ENCODE measurements at places on chromosomes 2 and 18.

- DNase-seq, result no peak
Observed at GRCh38 chr2:140351692-140352091, 1571.5 kb upstream of the NXPH2 start.

- no peak for DNase-seq
Observed at GRCh38 chr2:226362980-226363379, 436.6 kb downstream of the IRS1 start.

DNA sequence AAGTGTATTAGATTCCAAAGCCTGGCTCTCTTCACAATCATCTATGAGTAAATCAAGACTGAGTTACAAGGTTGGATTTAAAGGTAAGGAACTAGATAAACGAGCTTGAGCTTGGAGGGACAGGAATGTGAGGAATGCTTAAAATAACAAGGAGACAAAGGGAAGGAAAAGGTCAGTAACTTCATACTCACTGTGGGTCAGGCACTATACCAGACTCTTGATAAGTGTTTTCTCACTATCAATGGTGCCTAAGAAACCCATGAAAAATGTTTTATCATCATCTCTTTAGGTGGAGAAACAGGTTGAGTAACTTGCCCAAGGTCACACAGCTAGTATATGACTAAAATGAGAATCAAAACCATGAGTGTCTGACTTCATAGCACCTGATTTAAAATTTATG, 212.1 kb downstream of the CDH2 start:
- no peak for DNase-seq

- no peak for DNase-seq
Observed at GRCh38 chr2:43759195-43759594, 14.6 kb upstream of the DYNC2LI1 start.

DNA sequence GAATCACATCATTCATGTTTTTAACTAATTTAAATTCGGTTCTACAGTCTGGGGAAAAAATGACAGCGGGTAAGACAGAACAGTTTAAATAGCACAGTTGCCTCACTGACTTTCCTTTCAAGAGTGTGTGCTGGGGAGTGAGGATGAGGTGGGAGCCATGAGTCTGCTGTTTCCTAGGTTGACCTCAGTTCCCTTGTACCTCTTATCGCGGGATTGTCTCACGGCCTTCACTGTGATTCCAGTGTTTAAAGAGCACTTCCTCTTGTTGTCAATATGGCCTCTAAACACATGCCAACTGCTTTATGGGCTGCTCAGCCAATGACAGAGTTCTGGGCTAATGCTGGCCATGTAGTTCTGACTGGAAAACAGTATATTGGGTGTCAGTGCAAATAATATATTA, 41.6 kb upstream of the ALMS1 start:
- DNase-seq, result no peak

- peak; percentile 36 for DNase-seq
Observed at GRCh38 chr2:152062125-152063091, 36.4 kb downstream of the CACNB4 start.

- DNase-seq, result no peak
Observed at GRCh38 chr2:75949385-75950030, 238.8 kb upstream of the GCFC2 start.

GRCh38 chr2:71458413-71459083, 5.2 kb downstream of the DYSF start:
- peak; percentile 11 for DNase-seq

- DNase-seq, result no peak
Observed at GRCh38 chr2:27518113-27518781, 21.6 kb downstream of the GCKR start.

DNA sequence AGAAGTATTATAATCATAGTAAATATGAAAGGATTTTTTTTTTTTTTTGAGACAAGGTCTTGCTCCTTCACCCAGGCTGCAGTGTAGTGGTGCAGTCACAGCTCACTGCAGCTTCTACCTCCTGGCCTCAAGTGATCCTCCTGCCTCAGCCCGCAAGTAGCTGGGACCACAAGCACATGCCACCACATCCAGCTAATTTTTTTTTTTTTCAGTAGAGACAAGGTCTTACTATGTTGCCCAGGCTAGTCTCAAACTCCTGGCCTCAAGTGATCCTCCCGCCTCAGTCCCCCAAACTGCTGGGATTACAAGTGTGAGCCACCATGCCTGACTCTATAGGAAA, 301.6 kb upstream of the STON1 start:
- DNase-seq, result no peak

DNA sequence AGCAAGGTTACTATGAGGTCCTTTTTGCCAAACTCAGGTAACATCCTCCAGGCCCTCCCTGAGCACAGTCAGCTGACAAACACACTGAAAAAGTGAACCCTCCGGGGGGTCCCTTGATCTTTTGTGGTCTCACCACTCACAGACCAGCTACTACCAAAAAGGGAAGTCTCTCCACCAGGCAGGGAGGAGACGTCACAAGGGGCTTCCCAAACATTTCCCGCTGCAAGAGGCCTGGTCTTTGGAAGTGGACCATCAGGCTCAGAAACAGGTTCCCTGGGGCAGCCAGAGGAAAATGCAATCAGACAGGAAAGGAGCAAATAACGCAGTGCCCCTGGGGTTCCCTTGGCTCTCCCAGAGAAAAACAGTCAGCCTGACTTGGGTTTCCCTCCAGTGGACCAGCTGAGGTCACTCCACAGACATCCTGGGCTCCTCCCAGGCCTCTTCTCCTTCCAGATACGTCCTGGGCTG, 38.7 kb upstream of the POMC start:
- no peak for DNase-seq

DNA sequence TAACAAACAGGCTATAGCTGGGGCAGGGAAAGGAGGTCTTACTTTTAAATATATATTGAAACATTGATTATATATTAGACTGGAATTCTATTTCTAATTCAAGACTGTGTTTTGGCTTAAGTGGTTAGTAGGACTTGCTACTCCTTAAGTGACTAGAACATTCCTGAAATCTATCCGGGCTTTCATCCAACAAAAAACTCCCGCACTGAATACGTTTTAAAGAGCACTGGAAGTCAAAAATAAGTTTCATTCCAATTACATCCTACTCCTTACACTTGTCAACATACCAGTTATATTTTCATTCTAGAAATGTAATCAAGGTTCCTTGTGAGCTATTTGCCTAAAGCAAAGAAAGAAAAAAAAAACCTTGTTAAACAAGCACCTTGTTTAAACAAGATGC, 204.6 kb downstream of the SP3 start:
- no peak for DNase-seq

DNA sequence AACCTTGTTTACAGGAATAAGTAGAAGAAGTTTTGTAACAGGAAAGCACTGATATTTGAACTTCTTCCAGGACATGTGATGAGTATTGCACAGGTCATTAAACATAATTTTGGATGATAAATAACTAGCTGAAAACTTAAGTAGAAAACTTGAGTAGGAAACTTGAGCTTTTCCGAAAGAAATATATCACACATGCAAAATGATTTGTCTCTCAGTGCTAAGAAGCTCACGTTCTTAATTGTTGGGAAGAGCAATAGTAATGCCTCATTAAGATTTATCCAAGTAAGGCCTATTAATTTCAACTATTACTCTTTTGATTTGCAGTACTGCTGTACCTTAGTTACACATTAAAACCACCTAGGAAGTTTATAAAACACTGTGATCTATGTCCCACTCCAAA, 1921.9 kb upstream of the LRRTM1 start:
- no peak for DNase-seq

DNA sequence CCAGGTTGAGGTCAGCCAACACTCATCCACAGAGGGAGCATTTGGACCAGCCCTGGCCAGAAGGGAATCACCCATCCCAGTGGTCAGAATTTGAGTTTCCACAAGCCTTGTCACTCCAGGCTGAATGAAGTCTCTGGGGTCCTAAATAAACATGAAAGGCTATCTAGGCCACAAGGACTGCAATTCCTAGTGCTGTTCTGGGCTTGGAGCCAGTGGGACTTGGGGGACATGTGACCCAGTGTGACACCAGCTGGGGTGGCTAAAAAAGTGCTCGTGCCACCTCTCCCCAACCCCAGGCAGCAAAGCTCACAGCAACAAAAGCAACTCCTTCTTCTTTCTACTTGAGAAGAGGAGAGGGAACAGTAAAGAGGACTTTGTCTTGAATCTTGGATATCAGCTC, 91.7 kb downstream of the MDH1 start:
- no peak for DNase-seq

DNA sequence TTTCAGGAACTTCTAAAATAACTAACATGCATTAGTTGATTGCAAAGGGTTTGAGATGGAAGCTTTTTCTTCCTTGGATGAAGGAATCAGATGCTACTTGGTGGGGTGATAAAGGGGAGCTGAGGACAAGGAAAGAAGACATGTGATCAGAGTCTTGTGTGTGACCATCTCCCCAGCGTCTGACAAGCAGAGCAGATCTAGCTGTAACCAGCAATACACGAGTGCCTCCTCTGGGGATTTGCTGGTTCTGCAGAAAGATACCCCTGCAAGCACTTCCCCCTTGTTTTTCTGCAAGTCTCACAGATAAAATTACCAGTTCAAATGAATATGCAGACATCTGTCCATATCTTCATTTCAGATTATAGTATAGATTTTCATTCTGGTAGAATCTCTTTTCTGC, 2.7 kb downstream of the CDH7 start:
- DNase-seq, result no peak

GRCh38 chr2:124920448-124920847, 895.4 kb downstream of the CNTNAP5 start:
- DNase-seq, result no peak

DNA sequence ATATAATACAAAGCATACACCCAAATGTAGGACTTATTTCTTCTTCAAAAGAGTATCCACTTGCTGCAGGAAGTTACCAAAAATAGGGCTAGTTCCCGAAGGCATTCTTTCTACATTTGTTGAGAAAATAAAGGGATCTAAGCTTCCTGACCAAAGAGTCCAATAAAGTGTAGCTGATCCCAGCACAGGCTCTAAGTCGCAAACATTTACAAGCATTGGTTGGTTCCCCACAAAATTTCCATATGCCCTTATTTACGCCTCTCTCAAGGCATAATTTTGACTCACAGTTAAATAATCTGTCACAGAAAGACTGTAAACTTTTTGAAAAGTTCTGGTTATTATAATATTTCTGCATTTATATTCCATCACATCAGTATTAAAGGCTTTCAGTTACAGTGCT, 1520.1 kb upstream of the ZEB2 start:
- no peak for DNase-seq

- DNase-seq, result peak; percentile 51
Observed at GRCh38 chr2:147989809-147990403, 30.6 kb downstream of the ORC4 start.

- DNase-seq, result no peak
Observed at GRCh38 chr2:172173174-172173706, 70.5 kb upstream of the DLX2 start.

DNA sequence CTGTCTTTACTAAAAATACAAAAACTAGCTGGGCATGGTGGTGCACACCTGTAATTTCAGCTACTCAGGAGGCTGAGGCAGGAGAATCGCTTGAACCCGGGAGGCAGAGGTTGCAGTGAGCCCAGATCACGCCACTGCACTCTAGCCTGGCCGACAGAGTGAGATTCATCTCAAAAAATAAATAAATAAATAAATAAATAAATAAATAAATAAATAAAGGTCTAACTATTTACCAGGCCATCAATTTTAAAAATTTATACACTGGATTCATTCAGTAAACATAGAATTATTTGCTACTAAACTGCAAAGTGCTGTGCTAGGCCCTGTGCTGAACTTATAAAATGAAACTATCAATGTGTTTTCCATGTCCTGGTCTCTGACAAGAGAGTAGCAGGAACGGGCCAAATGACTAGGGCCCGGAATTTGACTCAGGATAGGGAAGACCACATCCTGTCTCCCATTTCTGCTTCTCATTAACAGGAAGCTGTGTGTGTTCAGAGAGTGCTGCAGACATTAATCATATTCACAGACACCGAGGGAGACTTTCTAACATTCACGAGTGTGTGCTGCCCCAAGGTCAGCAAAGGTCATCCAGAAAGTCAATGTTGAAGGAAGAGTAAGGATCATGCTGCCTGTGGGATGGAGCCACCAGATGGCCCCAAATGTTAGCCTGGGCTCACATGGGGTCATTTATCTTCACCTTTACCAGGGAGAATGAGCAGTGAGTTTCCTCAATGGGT, 95.8 kb downstream of the SPP2 start:
- no peak for DNase-seq

DNA sequence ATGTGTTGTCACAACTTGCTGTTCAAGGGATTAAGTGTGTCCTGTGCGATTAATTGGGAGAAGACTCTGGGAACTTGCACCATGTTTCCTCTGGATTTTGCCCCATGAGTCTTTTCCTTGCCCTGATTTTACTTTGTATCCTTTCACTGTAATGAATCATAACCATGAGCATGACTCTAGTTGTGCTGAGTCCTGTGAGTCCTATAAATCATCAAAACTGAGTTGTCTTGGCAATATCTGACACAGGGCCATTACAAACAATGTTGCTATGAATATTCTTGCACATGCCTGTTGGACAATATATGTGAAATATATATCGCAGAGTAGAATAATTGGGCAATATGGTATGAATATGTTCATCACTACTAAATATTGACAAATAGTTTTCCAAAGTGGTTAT, 56.5 kb upstream of the COL5A2 start:
- no peak for DNase-seq

GRCh38 chr2:159410276-159410675, 123.8 kb upstream of the WDSUB1 start:
- DNase-seq, result no peak

DNA sequence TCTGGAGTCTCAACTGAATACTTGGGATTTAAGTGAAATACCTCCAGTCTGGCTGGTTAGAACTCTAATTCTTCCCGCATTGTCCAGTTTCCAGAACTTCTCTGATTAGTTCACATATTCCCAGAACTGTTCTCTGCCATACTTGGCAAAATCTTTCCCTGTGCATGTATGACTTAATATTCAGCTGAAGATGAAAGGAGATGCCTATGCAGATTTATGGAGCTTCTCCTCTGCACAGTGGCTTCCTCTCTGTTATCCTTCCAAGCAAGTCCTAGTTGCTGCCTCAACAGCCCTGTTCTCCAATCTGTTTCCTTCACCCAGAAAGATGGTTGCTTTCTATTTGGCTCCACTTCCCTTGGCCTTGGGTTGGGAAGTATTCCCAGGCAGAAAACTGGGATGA, 155.4 kb upstream of the GATA6 start:
- no peak for DNase-seq

GRCh38 chr2:86107031-86107430, 996 bp downstream of the PTCD3 start:
- no peak for DNase-seq

DNA sequence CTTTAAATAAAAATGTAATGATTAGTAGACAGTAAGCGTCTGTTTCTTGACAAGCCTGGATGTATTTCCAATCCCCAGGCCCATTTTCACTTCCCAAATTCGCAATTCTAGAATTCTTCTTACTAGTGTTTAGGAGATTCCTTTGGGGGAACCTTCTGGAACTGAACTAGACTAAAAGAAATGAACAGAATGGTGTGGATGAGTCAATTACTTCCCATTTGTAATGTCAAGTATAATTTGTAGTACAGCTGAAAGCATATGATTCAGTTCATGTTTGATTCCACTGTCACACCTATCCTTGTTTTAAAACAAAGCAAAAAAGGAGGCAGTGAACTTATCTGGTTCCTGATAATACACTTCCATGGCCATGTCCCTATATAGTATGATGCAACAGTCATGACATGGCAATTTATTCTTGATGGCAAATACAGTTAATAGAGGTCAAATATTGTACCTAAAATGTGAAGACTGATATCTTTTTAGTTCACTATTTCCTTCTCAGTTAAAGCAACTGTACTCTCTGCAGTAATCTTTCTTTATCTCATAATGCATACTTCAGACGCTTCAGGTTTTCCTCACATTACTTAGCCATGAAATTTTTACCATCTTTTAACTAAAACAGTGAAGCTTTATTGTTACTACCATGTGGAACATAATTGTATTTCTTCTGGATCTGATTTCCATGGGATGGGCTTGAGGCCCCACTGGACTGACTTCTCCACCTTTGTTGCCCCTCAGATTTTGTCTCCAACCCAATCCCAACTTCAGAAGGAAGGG, 2.0 kb downstream of the IDH1 start:
- no peak for DNase-seq

Data from GM20000 (cell line).